ENCODE measurements at places on chromosomes 5 and 9.

GRCh38 chr9:26800322-26800721 lies 92.3 kb downstream of the CAAP1 start:
- DNase-seq = no peak

DNA sequence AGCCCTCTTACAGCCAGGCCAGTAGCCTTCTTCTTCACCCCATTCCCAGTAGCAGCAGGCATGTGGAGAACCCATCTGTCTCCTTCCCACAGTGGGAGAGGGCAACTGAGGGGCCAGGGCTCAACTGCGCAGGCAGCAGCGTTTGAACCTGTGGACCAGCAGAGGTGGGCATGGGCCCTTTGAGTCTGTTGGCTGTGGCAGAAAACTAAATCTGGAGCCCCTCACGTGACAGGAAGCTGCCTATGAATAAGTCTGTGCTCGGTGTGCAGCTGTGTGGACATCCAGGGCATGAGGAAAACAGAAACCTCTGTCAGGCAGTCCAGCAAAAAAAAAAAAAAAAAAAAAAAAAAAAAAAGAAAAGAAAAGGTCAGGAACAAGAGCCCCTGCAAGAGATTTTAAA lies 189.2 kb upstream of the NR3C1 start:
- no peak for DNase-seq

DNA sequence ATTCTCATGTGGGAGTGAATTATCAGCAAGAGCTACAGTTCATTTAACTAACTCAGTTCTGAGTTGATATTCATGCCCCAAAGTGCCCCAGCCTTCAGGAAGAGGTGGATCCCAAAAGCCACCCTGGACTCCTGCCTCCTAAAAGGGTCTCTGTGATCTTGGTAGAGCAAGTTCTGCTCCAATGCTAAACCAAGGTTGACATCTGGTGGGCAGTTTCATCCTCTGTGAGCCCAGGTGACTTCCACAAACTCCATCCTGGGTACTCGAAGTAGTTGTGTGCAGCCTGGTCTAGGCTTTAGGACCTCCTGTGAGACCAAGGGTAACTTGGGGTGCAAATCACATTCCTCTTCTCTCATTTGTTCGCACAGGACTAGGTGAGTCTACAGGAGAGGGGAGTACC lies 816.8 kb downstream of the MTRR start:
- no peak for DNase-seq

DNA sequence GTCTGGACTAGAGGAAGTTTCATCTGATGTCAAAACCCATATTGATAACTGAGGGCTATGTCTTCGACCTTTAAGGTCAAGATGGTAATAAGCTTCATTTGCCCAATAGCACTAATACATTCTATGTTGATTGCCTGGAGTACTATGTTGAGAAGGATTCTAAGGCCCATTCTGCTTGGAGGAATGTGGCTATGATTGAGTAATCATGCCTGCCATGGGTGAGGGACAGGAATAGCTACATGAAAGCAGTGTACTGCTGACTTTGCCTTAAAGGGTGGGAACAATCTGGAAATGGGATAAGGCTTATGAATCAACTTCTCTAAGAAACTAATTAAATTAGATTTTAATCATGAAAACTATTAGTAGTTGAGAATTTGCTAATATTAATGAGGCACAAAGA lies 13.6 kb downstream of the NNT start:
- no peak for DNase-seq

DNA sequence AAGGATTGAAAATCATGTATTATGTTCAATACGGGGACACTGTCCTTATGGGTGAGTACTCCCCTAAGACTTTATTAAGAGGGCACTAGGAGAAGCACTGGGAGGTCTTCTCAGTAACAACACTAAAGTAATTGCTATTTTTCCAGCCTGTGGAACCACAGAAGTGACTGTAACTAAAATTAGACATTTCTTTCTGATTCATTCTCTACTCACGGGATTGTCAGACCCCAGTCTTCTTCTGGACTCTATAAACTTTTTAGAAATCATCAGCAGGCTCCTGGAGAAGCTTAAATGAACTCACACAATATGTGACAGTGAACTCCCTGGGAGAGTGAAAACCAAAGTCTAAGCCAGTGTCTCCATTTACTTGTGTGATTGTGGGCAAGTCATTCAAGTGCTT lies 14.5 kb downstream of the TLR4 start:
- DNase-seq = no peak

- no peak for DNase-seq
Observed at GRCh38 chr9:103399535-103399934, 404.4 kb downstream of the CYLC2 start.

- no peak for DNase-seq
Observed at GRCh38 chr9:75540185-75540584, 350.3 kb upstream of the PCSK5 start.

GRCh38 chr5:166906991-166907713 lies 1384.3 kb upstream of the WWC1 start:
- no peak for DNase-seq

DNA sequence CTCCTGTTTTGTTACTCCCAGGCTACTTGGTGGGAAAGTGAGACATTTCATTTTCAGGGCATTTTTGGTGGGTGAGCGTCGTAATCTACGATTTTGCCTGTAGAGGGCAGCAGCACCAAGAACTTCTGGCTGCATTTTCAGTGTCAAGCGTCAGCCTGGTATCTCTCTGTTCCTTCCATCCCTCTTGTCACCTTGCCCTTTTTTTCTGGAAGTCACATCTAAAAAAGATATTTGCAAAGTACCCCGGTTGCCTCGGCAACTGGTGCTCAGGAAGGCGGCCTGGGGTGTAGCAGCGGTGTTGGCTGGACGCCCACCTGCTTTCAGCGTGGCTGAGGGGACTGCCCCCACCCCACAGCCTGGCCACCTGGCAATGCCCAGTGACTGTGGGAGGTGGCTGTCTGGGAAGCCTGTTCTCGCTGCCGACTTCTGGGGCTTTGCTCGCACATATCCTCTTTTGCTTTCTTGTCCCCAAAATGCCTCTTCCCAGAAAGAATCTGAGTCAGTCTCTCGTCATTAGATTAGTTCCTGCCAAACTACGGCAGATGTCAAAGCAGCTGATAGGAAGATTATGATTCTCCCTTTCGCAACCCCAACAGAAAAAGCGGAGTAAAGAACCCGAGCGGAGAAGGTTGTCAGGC lies 84.5 kb downstream of the ACER2 start:
- no peak for DNase-seq

DNA sequence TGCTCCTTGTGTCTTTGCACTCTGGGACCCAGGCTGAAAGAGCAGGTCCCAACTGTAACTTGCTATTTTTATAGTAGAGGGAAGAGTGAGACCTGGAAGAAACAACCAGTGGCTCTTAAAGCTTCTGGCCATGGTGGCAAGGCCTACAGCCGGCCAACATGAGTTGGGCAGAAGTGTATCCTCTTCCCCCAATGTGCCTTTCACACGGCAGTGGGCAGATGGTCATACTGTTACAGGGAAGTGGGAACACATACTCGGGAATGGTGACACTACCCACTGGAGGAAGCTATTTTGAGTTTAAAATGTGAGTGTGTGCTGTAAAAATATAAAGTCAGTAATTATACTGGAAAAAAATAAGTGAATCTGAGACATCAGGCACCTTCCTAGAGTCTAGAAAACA lies 116.0 kb downstream of the MVB12B start:
- DNase-seq = no peak

- no peak for DNase-seq
Observed at GRCh38 chr5:26940994-26941393, 97.4 kb downstream of the CDH9 start.

DNA sequence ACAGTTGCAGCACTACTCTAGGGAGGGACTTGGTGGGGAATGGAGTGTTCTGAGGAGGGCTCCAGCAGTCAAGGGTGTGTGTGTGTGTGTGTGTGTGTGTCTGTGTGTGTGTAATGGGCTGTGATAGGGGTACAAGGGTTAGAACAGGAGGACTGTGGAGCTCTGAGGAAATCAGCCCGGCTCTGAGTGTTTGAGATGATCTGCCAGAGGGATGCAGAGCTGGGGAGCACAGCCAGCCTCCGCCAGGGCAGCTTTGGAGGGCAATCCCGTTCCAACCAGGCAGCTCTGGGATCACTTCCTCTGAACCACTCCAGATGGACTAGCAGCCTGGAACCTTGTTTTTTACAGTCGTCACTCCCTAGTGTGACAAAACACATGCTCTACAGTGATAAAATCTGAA lies 3.0 kb upstream of the SLC6A7 start:
- no peak for DNase-seq

DNA sequence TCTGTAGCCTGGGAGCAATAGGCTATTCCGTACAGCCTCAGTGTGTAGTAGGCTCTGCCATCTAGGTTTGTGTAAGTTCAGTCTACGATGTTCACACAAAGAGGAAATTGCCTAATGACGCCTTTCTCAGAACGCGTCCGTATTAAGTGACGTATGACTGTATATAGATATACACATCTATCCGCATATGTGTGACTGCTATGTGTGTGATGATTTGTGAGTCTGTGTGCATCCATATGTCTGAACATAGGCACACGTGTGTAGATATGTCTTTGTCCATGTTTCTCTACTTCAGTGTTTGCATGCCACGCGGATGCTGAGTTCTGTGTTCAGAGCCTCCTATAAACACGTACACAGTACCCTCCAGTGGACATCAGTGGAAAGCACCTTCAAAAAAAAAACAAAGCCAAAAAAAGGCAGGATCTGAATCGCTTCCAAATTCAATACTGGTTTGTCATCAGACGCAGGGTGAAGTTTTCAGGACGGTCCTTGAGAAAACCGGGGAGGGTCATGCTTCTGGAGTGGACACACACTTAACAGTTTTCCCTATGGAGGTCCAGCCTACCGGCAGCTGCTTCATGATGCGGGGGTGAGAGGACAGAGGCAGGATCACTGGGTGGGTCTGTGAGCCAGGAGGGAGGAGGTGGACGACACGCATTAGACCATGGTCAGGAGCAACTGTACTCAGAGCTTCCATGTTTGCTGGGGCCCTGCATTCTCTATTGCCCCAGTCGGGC lies 29.5 kb upstream of the ALDH1B1 start:
- DNase-seq = no peak

Measured in activated CD4-positive, CD25-positive, alpha-beta regulatory T cell treated with anti-CD3 and anti-CD28 coated beads, Interleukin-2, amount 50 U/mL, for 16 hours (primary cell).